ENCODE measurements at places on chromosomes 16 and 17.

DNA sequence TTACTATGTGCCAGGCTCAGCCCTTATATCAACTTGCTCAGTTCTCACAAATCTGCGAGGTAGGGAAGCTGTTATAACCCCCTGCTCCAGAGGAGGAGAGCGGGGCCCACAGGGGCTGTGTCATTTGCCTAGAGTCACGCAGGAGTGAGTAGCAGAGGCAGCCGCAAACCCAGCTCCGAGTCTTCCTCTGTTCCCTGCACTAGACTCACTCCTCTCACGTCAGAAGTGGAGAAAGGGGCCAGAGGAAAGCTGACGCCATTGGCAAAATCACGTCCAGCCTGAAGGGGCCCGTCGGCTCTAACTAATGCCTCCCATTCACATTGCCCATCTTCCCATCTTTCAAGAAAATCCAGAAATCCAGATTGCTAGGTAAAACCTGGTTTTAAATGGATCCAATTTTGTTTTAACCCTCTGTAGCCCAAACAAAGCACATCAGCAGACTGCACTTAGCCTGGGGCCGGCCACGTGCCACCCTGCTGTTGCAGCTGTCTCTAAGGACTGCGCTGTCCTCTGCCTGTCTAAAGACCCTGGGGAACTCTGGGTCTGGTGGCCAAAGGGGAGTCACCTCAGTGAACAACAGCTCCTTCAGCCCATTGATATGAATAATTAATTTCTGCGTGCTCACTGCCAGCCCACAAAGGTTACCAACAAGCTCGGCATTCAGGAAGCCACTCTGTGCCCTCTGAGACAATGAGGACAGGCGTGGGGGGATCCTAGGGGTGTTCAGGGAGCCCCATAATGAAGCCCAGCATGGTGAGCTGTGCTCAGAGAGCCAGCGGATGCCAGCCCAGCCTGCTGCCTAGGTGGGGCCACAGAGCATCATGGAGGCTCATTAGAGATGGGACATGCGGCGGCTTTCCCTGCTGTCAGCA is 36.7 kb upstream of the ABR start:
- no peak for DNase-seq

- DNase-seq = no peak
These were observed 429.4 kb upstream of the MAF start for GRCh38 chr16:80029761-80030481.

GRCh38 chr17:27633312-27634025 is 2.5 kb downstream of the LGALS9 start:
- no peak for DNase-seq

DNA sequence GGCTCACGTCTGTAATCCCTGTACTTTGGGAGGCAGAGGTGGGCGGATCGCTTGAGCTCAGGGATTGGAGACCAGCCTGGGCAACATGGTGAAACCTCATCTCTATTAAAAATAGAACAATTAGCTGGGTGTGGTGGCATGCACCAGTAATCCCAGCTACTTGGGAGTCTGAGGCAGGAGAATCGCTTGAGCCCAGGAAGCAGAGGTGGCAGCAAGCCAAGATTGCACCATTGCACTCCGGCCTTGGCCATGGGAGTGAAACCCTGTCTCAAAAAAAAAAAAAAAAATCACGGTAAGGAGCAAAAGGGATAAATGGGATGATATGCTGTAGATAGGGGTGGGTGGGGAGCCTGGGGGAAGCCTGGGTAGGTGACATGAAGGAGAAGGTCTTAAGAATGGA is 20.4 kb upstream of the TMEM98 start:
- no peak for DNase-seq

GRCh38 chr16:3865241-3865640 is 15.3 kb downstream of the CREBBP start:
- no peak for DNase-seq

- no peak for DNase-seq
These were observed 122.1 kb downstream of the SNX29 start for GRCh38 chr16:12098429-12099310.

- DNase-seq = no peak
These were observed 53.4 kb downstream of the PIMREG start for GRCh38 chr17:6497496-6498221.

All from SHP77 (cell line).